Stimulated activated CD4-positive, alpha-beta T cell treated with anti-CD3 and anti-CD28 coated beads, Interleukin-15, amount 100 ng/mL, for 1 hour (primary cell): ENCODE measurements at places on chromosomes 13 and 19.

- DNase-seq: no peak
Measured at GRCh38 chr19:18435842-18436670, 1.9 kb downstream of the ISYNA1 start.

- DNase-seq: no peak
Measured at GRCh38 chr19:36025541-36025940, 7.1 kb downstream of the CLIP3 start.

GRCh38 chr19:53909471-53910169 is 542 bp downstream of the CACNG7 start:
- DNase-seq: no peak

DNA sequence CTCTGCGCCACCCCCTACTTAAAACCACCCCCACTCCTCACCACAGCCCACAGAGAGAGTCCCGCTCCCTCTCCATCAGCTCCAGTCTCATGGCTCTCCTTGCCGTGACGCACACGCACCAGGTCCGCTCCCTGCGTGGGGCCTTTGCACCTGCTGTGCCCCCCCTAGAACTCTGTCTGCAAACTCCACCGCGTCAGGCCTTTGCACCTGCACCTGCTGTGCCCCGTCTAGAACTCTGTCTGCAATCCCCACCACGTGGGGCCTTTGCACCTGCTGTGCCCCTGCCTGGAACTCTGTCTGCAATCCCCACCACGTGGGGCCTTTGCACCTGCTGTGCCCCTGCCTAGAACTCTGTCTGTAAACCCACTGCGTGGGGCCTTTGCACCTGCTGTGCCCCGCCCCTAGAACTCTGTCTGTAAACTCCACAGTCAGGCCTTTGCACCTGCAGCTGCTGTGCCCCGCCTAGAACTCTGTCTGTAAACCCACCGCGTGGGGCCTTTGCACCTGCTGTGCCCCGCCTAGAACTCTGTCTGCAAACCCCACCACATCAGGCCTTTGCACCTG is 4.2 kb downstream of the SHC2 start:
- no peak for DNase-seq

DNA sequence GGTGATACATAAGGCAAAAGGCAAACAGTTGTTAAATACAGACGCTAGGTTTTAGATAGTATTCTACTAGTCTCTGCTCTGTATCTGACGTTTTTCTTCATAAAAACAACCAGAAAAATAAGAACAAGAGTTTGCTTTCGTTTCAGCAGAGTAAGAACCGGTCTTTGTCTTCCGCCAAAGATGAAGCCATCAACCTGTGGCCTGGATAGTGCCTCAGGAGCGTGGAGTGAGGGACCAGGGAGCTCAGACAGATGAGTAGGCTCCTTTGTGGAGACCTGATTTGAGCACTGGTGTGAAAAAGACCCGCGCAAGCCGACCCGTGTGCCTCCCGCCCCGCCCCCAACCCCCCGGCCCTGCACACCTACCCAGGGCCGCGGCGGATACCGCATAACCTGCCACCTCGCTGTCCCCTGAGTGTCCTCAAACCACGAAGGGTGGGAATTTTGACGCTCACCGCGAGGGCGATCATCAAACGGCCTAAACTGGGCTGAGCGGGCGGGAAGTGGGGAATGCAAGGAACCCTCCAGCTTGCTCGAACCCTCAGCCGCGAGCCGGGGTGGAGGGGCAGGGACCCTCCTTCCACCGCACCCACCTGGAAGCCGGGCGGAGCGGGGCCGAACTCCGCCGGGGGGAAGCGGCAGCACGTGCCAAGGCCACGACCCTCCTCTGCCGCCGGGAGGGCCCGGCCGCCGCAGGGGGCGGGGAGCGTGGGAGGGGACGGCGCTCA is 866 bp upstream of the LMO7 start:
- DNase-seq: no peak

GRCh38 chr19:41530761-41531301 is 45.1 kb upstream of the CEACAM21 start:
- DNase-seq: no peak

- no peak for DNase-seq
Measured at GRCh38 chr13:46580362-46580839, 27.4 kb downstream of the LRCH1 start.

DNA sequence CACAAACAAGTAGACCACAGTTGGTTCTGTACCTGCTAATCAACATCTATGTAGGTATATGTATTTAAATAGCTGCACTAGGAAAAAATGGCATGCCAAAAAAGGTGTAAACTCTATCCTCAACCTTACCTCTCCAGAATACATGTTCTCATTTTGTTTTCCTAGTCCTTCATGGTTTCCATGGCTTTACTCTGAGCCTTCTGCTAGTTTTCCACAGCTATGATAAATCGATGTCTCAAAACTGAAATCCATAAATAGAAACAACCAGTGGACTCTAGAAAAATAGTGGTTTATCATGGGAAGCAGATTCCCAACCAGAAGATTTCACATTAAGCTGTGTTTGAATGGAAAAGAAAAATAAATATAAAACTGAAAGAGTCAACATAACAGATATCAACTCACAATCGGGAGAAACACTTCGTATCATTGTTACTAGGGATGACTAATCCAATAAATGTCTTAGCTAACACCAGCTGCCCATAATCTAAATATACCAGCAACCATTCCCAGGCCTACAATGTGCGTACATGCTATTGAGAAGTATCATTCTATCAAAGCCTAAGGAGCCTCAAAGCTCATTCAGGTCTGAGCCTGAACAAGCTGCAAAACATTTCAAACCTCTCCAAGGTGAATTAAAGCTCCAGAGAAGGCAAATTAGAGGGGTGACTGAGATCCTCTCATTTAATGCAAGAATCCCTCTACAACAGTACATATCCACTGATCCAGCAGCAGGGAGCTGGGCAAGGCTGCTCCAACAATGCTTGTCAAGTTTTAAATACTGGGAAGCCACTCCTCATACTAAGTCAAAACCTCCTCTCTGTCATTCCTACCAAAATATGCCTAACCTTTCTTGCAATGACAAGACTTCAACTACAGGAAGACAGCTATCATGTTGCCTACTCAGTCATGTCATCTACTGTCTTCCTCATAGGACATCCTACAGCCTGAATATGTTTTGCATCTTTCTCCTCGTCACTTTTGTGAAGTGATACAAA is 90.2 kb downstream of the KCTD12 start:
- no peak for DNase-seq

DNA sequence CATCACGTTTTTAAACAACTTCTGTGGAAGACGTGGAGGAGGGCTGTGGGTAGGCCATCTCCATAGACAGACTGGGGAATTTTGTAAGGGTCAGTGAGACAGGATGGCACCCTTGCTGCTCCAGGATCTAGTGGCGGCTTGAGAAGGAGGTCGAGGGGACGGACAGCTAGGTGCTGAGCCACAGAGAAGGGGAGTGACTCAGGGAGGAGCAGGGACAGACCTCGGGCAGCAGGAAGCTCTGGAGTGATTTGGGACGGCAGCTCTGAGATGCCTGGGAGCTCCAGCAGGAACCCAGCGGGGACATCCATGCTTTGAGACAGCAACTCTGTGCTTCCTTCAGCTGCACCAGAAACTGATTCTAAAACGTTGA is 169.1 kb upstream of the SOX1 start:
- no peak for DNase-seq

- DNase-seq: no peak
Measured at GRCh38 chr13:41502031-41502430, 44.7 kb downstream of the RGCC start.

DNA sequence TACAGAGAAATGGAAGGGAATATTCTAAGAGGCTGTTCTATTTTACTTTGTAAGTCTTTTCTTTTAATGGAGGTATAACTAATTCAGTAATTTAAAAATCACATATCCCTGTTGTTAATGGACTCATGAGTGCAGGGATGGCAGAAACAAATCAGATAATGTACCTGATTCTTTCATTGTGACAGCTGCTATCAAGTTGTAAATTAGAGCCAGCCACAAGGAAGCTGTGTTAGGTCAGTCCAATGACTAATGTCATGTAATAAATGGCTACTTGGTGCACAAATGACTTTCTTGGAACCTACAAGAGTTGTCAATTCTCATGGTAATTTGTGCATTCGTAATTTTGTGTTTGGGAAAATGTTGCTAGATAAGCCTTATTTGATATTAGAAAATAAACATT is 446.4 kb downstream of the DCT start:
- no peak for DNase-seq
